ENCODE measurements at places on chromosomes 2 and 18.

- no peak for DNase-seq
These were observed 50.4 kb upstream of the CTIF start for GRCh38 chr18:48488388-48488850.

GRCh38 chr2:119126650-119127049, 31.9 kb downstream of the C1QL2 start:
- peak; percentile 16 for DNase-seq

DNA sequence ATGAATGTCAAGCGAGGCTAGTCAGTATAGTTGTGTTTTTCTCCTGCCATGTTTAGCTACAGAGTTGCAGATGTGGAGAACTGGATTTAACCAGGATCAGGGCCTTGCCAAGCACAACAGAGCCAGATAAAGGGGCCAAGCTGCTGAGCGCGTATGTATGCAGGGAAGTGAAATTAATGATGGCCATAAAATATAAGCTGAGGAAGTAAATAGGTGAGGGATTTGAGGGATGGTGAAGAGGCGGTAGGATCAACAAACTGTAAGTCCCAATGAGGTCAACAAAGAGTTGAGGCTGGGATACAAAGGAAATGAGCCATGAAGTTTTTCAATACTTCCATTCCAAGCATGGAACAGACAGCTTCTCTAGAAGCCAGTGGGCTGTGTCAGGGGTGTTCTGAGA, 10.6 kb downstream of the LRP2 start:
- no peak for DNase-seq

DNA sequence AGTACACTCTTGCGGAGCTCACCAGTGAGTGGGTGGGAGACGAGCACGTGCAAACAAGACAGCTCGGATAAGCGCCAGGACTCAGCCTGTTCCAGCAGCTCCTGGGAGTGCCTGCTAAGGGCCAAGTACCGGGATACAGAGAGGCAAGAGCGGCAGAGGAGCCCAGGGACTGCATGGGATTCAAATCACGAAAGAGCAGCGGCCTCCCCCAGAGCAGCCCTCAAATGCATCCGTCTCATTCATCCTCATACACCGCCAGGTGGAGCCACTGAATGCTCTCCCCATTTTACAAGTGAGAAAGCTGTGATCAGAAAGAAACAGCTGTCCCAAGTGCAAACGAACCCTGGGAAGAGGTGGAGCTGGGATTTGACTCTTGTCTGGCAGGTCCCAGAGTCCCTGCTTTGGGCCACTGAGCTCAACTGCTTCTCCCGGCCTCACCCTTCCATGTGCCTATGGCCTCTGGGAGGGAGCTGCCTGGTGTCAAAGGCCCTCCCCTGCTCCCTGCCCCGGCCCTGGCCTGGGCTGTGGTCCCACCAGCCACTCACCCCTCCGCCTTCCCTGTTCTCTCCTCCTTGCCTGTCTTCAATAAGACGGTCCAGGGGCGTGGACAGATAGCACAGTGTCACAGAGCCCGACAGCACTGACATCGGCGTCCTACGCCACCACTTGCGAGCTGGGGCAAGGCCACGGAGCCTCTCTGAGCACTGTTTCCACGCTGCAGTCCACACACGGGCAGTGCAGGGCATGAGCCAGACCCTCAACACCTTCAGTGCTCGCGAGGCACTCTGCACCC, 72.8 kb upstream of the TAF1B start:
- peak; percentile 60 for DNase-seq

GRCh38 chr2:172082105-172082943, 3.0 kb upstream of the DLX1 start:
- no peak for DNase-seq

DNA sequence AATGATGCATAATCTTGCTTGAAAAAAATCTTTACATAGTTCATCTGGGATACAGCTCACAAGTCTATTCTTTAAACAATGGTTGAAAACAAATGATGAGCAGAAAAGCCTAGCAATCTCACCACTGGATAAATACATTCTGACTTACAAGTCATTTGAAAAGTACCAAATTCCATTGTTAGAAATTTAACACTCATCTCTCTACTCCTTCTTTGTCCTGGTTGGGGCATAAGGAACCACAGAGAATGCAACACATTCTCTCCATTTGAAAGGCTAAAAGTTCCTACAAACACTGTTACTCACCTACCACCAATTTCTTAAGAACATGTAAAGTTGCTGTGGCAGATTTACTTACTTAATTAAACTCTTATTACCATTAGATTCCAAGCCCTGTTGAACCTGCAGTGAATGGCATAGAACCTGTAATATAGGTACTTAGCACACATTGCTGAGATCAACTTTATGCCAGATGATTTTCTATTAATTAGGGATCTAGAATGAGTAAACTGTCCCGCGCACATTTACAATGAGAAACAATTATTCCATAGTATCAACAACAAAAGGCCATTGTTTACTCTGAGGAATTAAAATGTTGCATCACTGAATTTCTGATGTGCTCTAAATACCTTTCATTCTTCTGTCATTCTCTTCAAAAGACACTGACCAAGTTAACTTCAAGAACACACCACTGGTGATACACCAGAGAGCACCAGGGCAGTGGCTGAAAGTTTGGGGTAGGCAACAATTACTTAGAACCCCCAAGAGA, 69.6 kb downstream of the CABYR start:
- no peak for DNase-seq

- DNase-seq, result no peak
These were observed 138.9 kb downstream of the HAUS1 start for GRCh38 chr18:46243095-46243494.

DNA sequence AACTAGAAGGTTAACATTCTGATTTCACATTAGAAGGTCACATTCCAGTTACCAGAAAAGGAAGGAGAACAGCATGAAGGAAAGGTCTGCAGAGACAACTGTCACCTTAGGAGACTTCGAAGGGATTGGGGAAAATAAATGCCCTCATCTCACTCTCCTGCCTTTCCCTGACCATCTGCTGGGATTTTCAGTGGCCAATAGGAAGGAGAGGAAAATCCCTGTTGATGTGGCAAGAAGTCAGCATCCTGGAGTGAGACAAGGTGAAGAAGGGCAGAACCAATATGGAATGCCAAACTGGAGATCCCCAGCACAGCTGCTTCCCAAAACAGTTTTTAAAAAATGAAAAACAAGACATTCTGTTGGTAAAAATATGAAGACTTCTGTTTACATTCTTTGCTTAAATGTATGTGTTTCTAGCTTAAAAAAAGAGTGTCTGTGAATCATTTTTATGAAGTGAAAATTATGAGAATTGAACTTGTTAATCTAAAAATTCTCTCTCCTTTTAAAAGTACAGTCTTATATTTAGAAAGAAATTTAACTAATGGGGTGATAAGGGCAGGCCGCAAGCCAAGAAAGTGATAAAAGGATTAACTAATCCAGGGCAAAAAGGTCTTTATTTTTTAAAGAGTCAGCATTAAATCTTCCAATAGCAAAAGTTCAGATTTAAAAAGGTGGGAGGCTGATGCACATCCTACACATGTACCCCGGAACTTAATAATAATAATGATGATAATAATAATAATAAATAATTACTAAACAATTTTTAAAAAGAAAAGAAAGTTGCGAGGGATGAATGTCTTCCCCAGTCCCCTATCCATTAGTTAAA, 160.6 kb upstream of the DOK6 start:
- no peak for DNase-seq

DNA sequence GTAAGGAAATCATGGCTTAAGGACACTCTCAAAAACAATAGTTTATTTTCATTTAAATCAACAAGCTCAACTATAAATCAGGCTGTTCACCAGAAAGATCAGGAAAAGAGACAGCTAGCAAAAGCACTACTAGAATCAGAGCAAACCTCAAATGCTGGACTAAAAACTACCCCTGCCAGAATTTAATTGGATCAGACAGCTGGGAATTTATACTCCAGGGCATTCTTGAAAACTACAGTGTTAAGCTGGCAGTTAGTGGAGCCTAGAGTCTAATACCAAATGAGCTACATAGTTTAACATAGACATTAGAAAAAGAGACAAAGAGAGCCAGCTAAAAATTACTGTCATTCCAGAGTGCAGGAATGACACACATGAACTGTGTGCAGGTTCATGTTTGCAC, 1016.4 kb upstream of the CRIM1 start:
- DNase-seq, result no peak

DNA sequence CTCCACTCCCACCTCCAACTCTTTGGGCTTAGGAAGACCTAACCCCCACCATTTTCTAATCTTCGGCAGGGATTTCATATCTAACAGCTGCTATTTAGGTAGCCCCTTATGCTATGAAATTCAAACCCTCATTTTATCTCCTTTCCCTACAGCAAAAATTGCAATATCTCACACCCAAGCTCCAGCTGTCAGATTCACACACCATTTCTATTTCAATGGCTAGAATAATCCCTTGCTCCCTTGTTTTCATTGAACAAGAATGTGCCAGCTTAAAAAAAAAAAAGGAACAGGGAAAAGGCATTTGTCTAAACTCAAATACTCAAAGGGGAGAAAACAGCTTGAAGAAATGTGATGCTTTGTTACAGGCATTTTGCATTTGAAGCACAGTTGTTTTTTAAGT, 850.6 kb upstream of the ACVR2A start:
- no peak for DNase-seq

GRCh38 chr2:68052717-68053422, 9.9 kb downstream of the C1D start:
- no peak for DNase-seq

GRCh38 chr18:26719896-26720295, 145.6 kb downstream of the AQP4 start:
- no peak for DNase-seq

DNA sequence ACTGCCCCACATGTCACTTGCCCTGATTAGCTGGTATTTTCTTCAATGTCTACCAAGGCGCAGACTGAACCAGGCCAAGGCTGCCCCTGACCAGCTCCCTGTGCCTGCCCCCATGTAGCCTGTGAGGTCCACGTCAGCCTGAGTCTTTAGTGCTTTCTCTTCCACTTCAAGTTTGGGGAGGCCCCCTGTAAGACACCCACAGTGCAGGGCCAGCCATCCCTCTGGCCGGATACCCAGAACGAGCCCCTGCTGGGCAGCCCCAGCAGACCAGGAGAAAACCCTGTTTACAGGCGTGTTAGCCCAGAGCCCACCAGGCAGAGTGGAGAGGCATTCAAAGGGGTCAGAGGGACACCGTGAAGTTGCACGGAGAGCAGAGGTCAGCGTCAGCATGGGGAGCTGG, 92.4 kb downstream of the TFCP2L1 start:
- DNase-seq, result no peak

DNA sequence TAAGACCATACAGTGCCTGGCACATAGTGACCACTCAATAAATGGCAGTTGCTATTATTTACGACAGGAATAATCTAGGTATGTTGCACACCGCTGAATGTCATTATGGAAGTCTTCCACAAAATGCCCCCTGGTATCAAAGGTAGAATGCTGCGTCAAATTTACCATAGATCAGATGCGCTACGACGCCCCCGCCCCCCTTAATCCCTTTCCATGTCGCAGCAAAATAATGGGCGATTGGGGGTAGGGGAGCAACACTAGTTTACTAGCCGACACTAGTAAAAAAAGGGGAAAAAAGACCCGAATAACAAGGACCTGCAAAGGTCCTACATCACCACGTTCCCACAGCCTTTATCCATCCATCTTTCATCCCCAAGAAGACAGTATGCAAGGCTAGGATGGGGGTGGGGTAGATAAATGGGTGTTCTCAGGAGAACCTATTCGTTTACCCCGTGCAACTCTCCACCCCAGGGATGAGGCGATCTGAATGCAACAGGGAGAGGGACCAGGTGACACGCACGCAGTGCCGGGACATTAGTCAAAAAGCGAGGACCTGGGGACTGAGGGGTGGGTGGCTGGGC, 455 bp downstream of the PREPL start:
- no peak for DNase-seq

- no peak for DNase-seq
These were observed 683.3 kb downstream of the IRS1 start for GRCh38 chr2:226116346-226116745.

GRCh38 chr2:98608962-98609604, 694 bp downstream of the UNC50 start:
- DNase-seq, result no peak

- no peak for DNase-seq
These were observed 246.7 kb upstream of the EPHA4 start for GRCh38 chr2:221818616-221819320.

- DNase-seq, result peak; percentile 27
These were observed 159.2 kb downstream of the BCL2 start for GRCh38 chr18:63160172-63160995.

DNA sequence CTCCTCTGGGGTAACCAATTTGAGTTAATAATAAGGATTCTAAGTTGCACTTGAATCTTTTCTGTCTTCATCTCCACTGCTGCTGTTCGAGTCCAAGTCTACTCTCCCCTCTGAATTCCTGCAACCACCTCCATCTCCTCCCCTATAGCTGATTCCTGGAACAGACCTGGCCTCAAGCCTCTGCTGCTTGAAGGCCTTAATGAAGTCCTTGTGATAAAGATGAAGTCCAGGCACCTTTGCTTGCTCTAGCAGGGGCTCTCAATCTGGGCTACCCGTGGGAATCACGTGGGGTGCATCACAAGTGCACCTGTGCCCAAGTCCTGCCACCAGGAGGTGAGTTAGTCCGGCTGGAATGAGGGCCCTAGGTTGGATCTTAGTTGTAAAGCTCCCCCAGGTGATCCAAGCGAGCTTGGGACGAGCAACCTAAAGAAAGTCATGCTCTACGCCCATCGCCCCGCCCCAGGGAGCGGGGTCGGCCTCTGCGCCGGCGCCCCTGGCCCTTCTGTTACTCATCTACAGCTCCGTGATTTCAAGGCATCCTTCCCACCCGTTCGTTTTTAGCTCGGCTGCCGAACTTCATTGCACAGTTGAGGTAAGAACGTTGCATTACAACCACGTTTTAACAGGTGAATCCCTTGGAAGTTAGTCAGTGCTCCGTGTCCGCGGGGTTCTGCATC, 905 bp upstream of the IAH1 start:
- no peak for DNase-seq

GRCh38 chr2:75500633-75501032, 60.1 kb downstream of the EVA1A start:
- no peak for DNase-seq

GRCh38 chr2:73292906-73293533, 328 bp downstream of the EGR4 start:
- no peak for DNase-seq

DNA sequence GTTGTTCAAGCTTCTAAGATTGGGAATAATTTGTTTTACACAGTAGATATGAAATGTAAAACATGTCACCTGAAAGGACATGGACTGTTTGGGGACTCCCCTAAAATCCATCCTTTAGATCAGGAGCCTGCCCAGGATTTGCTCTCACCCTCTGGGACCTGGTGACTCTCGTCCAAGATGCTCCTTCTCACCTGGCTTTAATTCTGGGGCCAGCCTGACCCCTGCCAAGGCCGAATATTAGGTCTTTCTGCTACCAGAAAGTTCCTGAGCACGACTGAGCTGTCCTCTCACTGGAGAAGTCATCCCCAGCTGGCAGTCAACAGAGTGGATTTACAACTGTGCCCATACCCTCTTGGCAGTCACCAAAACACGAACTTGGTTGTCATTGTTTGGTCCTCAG, 25.3 kb downstream of the PTPN18 start:
- DNase-seq, result no peak
